ENCODE measurements at places on chromosomes 5 and 9. TPM values are rescaled to one million over a fixed set of nuclear protein-coding genes. Genes with fewer than 3 reads are reported as not detected.

GRCh38 chr5:179266291-179267070 lies 78.8 kb downstream of the ADAMTS2 start:
- DNase-seq: no peak

- DNase-seq: no peak
Observed at GRCh38 chr5:148839960-148840359, 13.5 kb downstream of the ADRB2 start.

DNA sequence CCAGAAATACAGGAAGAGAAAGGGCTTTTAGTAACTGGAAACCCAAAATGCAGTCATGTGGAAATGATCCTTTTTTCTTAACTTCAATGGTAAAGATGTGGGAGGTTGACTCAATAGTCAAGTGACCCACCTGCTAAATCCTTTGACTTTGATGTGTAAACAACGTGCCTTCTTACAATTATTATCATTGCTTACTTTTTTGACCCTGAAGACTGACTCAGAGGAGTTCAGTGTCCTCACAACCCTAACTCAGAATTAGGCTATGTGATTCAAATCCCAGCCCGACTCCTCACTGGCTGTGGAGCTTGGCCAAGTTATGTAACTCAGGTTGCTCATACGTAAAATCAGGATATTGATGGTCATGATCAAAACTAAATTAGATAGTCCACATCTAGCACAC lies 27.9 kb downstream of the ANXA1 start:
- DNase-seq: no peak

- DNase-seq: no peak
Observed at GRCh38 chr9:9117866-9118265, 1318.3 kb upstream of the DMAC1 start.

DNA sequence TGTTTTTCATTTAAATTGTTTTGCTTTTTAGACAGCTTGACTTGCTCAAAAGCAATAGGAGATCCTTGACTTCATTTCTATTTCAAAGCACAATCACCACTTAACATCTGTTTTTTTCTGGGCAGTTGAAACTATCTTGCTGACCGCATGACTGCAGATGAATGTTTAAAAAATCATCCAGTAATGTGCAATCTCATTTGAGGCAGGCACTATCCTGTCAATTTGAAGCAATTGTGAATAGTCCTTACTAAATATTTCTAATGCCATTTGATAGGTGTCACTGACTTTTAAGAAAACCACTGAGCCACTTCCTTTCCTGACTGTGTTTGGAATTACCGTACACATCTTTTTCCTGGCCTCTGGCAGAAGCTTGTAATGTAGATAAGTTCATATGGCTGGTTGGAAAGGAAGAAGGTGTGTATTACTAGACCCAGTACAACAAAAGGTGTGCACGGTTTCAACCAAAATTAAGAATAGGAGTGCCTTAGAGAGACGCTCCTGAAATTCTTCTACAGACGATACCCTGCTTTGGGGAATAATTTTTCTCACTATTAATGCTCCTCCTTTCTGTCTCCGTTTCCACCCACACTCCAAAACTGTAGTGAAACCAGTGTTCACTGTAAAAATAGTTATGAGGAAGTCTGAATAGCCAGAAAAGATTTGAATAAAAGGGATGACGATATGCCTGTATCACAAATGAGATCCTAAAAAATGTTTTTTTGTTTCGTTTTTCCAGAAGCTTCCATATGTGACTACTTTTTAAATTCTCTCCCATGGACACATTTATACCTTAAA lies 136.7 kb upstream of the MOCS2 start:
- DNase-seq: no peak

GRCh38 chr9:135209136-135209535 lies 121.7 kb downstream of the OLFM1 start:
- DNase-seq: no peak

GRCh38 chr9:68951879-68952659 lies 61.8 kb downstream of the PRKACG start:
- no peak for DNase-seq

GRCh38 chr9:69170231-69170630 lies 3.8 kb upstream of the TJP2 start:
- DNase-seq: no peak

DNA sequence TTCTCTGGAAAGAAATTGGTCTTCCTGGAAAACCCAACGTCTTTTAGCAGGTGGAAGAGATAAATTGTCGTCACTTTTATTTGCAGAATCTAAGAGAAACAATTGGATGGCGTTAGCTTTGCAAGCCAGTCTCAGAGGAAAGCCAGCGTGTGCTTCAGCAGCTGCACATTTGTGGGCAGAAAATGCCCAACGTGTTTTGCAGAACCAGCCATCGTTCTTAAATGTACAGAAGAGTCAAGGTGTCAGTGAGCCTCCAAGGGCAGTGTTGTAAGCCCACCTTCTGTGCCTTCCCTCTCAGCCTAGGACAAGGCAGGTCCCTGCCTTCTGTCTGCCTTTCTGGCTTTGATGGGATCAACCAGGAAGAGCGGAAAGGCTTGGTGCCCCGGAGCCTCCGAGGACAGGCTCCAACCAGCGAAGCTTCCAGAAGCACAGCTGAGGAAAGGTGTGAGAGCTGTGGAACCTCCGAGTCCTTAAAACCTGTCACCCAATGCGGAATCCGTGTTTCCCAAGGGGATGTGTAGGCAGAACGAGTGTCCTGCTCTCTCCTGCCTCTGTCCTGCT lies 116.0 kb upstream of the IRX2 start:
- no peak for DNase-seq

- no peak for DNase-seq
Observed at GRCh38 chr9:34506623-34507022, 16.2 kb downstream of the ENHO start.

GRCh38 chr9:77614645-77615044 lies 33.5 kb downstream of the GNA14 start:
- DNase-seq: no peak

IL13 gene
- total RNA-seq: not detected

SLC22A5 gene
- total RNA-seq: 14.3 TPM

CTNND2 gene
- 143 TPM for total RNA-seq

CCL21 gene
- total RNA-seq: not detected

LCN15 gene
- not detected for total RNA-seq

PCDHGB1 gene
- 2.3 TPM for total RNA-seq

All from progenitor cell of endocrine pancreas (in vitro differentiated cells).